Amygdala (tissue), 56 donors: ENCODE measurements at places on chromosomes 7 and 10.
A peak's percentile ranks its signal among the peaks of the same experiment; 100 is the strongest.

DNA sequence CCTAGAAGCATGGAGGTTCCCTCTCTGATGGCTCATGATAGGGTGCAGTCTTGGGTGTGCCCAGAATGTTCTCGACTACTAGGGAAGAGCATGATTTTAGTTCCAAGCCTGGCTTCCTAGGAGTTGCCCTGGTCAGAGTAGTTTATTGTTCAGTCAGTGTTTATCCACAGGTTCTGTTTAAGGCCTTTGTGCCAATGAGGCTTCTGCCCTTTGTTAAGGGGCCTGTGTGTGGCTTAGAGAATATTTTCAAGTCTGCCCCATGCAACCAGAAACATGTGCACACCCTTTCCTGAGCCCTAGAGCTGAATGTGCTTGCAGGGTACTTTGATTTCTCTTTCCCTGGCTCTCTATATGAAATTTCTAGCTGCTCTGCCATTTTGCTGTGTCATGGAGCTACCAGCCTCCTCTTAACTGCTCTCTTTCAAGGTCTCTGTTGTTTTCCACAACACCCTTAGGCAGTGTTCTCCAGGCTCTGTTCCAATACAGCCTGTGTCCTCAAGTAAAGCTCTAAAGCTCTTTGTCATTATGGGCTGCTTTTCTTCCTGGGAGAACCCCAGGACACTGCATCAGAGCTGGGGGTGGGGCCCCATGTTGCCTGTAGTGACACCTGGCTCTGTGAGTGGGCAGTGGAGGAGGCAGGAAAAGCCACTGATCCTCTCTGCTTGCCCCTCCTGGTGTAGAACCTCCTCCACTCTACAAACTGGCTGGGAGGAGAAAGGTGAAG is 34.1 kb upstream of the TSPAN33 start:
- DNase-seq, result no peak

DNA sequence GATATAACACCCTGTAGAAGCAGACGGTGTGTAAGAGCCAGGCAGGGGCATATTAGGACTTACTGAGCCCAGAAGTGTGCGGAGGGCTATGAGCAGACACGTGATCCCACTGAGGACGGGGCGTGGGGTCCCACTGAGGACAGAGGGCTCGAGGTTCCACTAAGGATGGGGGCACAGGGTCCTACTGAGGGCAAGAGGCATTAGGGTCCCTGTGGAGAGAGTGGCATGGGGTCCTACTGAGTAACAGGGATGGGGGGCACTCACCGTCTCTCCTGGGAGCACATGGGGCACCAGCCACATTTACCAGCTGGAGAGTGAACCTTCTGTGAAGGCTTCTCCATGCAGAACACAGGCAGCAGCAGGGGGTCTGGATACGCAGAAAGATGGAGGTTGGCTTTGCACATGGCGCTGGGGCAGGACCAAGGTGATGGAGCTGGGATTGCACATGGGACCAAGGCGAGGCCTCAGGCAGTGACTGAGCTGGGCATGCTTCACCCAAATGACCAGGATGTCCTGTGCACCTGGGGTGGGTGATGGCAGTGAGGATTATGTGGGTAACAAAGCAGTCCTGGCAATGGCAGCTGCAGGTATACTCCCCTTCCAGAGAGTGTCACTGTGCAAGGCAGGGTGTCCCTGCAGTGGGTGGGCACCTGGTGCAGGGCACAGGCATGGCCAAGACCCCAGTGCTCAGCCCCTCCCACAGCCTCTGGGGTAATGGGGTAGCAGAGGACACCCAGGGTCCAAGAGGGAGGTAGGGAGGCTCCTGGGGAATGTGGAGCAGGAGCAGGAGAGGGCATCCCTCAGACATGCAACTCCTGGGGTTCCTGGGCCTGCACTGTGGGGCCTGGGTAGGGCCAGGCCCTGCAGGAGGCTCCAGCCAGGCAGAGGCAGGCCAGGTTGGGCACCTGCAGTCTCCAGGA is 278.1 kb downstream of the TCERG1L start:
- DNase-seq, result no peak

- no peak for DNase-seq
Measured at GRCh38 chr10:28459453-28460144, 73.3 kb upstream of the WAC start.

DNA sequence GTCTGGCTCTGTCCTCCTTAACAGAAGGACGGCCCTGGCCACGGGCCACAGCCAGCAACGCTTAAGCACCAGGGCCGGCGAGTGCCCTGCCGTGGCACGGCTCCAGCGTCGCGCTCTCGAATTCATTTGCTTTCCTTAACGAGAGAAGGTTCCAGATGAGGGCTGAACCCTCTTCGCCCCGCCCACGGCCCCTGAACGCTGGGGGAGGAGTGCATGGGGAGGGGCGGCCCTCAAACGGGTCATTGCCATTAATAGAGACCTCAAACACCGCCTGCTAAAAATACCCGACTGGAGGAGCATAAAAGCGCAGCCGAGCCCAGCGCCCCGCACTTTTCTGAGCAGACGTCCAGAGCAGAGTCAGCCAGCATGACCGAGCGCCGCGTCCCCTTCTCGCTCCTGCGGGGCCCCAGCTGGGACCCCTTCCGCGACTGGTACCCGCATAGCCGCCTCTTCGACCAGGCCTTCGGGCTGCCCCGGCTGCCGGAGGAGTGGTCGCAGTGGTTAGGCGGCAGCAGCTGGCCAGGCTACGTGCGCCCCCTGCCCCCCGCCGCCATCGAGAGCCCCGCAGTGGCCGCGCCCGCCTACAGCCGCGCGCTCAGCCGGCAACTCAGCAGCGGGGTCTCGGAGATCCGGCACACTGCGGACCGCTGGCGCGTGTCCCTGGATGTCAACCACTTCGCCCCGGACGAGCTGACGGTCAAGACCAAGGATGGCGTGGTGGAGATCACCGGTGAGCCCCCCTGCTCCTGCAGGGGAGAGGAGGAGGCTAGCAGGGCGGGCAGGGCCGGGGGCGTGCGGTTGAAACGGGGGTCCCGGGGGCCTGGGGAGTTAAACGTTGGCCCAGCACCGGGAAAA is at the start of gene HSPB1:
Gene HSPB1 (plus strand): TSS at position 327 of the 855 bp plus-strand sequence. CDS start 40 bp downstream, at position 367.
- DNase-seq, result peak; percentile 81

GRCh38 chr10:67853512-67853911 is 15.5 kb upstream of the DNAJC12 start:
- no peak for DNase-seq

DNA sequence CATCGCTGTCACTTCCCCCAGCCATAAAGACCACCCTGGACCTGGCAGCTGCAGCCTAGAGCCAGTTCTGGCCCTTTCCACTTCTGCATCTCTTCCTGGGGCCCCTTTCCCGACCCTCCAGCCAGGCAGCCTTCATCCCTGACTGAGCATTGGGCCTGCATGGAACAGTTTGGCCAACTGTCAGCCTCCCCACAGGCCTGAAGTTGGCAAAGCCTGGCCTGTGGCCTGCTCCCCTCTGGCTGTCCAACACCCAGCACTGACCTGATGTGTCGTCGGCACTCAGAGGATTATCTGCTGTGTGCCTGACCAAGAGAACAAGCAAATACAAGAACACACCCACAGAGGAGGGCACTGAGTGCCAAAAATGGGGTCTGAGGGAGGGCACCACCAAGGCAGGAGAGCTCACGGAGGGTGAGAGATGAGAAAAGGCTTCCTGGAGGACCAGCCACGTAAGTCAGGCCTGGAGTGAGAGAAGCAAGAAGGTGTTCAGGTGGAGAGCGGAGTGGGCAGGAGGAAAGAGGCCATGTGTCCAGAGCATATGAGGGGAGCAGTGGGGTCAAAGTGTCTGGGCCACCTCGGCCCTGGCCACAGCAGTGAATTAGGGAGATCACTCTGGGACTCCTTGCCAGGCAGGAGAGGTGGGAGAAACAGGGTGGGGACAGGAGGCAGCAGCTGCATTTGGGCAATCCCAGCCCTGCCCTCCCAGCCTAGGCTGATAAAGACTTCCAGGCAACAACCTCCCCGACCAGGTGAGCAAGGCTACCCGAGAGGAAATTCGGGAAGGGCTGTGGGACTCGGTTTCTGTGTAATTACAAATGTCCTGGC is 4.5 kb downstream of the GPRIN2 start:
- DNase-seq, result no peak

DNA sequence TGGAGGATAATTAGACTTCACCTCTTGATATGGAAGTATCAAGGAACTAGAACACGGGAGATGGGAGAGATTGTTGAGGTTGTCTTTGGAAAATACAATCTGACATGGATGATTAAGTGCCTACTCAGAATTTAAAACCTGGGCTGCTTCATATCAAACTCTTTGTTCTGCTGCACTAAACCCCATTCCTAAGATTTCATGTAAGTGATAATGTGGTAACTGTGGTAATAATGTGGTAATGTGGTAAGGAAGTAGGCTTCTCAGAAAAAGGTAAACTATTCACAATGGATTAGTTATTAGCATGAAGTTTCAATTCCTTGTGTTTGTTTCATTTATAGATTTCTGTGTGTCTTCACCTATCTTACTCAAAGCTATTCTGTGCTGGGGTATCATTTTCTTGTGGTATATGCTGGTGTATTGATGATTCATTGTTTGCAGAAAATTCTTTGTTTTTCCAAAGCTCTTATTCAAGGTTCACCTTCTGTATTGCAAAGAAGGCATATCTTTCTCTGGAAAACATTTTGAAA is 129.9 kb upstream of the TAC1 start:
- DNase-seq, result no peak

- DNase-seq, result no peak
Measured at GRCh38 chr7:108385834-108386422, 70.3 kb downstream of the NRCAM start.

GRCh38 chr7:99141841-99142726 is 1.8 kb downstream of the SMURF1 start:
- peak; percentile 27 for DNase-seq

- no peak for DNase-seq
Measured at GRCh38 chr10:21170216-21170615, 273.1 kb upstream of the NEBL start.

DNA sequence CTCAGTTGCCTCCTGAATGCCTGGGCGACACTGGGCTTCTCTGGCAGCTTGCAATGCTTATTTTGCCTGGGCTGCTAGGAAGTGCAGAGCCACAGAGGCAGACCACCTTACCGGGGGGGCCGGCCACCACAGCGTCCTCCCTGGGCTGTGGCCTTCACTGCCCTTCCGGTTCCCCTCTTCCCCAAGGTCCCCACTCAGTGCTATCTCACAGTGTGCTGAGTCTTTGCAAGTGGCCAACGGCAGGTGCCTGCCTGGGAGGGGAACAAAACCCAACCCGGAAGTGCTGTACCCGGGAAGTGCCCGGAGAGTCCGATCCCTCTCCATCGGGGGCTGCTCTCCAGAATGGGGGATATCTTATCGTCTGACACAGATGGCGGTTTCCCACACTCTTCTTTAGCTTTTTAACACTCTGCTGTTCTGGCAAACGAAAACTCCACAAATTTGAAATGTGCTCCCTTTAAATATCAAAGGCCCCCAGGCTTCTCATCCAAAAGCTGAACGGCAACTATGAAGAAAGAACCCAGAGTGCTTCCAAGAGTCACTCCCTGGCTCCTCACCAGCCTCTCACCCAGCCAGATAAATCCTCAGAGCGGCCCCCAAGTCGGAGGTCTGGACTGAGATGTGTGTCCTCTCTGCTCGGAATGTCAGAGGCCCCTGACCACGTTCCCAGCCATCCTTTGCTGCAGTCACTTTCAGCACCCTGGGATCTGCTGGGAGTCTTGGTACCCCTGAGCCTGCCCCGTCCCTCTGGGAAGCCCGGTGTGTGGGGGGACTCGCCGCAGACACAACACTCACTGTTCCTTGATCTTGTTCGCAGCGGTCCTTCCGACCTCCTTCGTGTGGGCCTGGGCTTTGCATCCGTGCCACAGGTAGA is 165.1 kb downstream of the SVIL start:
- DNase-seq, result no peak

DNA sequence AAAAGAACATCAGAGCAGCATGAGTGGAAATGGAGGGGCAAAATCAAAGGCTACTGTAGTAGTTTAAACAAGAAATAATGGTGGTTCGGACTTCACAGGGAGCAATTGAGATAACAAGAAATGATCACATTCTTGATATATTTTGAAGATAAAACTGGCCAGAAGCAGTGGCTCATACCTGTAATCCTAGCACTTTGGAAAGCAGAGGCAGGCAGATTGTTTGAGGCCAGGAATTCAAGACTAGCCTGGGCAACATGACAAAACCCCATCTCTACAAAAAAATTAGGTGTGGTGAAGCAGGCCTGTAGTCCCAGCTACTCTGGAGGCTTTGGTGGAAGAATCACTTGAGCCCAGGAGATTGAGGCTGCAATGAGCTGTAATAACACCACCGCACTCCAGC is 22.9 kb downstream of the EEF1AKMT2 start:
- no peak for DNase-seq

GRCh38 chr10:34575882-34576281 is 239.2 kb downstream of the PARD3 start:
- no peak for DNase-seq

DNA sequence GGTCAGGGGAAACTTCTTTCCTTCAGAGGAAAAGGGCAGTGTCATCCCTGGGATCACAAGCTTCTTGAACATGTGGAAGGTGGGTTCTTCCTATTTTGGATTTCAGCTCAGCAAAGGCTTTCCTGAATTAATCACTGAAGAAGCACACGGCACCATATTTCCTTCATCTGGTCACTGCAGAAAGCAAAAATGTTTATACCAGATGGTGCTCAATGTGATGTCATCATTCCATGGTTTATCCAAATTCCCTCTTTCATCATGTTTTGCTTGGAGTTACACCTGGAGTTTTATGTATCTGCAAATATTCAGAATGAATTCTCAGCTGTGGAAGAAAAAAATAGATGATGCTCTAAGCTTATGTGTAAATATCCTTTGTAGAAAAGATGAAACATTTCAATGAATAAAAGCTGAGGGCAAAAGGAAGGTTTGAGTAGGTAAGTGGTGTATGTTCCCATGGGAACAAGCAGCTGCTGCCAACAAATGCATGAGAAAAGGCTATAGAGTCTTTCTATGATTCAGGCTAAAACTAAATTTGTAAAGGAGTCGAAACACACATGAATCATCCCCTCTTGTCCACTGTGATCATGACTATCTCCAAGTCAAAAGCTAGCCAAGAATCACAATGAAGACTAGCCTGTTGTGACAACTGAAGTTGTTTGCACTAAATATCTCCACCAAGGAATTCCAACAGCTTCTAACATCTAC is 26.9 kb upstream of the BPGM start:
- DNase-seq, result no peak

GRCh38 chr7:2654059-2654458 is 22.3 kb downstream of the TTYH3 start:
- DNase-seq, result no peak

- no peak for DNase-seq
Measured at GRCh38 chr10:5811387-5811821, 1.8 kb downstream of the GDI2 start.

DNA sequence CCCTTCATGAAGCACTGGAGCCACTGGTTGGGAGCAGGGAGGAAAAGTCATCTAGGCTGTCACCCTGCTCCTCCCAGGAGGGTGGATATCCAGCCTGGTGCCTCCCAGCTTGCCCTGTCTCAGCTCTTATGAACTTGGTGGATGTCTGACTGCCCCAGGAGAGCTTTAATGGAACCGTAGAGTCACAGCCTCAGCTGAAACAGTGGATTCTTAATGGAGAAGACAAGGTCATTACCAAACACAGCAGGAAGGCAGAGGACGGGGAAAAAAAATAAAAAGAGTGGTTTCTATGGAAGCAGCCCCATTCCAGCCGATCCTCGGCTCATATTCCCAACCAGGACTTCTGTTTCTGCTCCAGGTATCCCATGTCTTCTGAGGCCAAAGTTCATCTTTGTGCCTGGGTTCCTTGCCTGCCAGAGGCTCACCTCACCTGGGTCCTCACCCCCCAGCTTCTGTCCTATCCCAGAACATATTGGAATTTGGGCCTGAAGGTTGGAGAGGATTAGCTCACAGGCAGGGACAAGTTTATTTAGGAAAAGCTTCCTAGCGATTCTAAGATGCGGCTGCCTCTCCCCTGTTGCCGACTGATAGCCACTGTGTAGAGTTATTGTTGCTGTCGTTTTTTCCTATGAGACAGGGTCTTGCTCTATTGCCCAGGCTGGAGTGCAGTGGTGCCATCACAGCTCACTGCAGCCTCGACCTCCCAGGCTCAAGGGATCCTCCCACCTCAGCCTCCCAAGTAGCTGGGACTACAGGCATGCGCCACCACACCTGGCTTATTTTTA is 15.6 kb downstream of the CCL26 start:
- DNase-seq, result no peak
